Naive thymus-derived CD8-positive, alpha-beta T cell (primary cell): ENCODE measurements at places on chromosomes 3 and 15. TPM values are rescaled to one million over a fixed set of nuclear protein-coding genes. Genes with fewer than 3 reads are reported as not detected.

- no peaks in the 10 kb centered on the region for H3K4me1 ChIP-seq
- no peaks in the 10 kb centered on the region for H3K36me3 ChIP-seq
- H3K27ac ChIP-seq, result no peak overlapping the region
- H3K27me3 ChIP-seq, result peaks cover 3% of the 10 kb centered on the region
- DNase-seq, result no peak
- no peak overlapping the region for H3K4me3 ChIP-seq
Measured at GRCh38 chr15:47203993-47204392, 513.3 kb upstream of the SEMA6D start.

DNA sequence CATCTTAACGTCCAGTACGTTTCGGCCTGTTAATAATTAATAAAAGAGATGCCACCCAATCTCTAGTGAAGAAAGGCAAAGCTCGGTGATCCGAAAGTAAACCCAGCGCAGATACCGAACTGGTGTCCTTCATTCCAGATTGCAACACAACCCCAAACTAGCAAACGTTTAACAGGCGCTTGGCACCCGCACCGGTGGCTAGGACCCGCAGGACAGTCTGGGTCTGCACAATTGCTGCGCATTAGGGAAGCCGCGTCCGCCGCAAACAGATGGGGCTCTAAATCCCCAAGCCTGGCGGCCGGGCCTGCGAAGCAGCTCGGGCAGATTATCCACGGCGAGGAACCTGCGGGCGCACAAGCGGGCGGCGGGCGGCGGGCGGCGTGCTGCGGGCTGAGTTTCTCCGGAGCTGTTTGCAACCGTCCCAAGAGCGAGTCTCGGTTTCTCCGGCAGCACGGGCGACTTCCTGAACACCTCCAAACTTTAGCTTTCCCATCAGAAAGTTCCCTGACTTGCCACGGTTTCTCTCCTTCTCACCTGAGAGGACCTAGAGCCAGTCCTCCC is 112.1 kb upstream of the ICE2 start:
- no peaks in the 10 kb centered on the region for H3K27me3 ChIP-seq
- H3K4me3 ChIP-seq, result peak overlapping the region; percentile 87
- peak overlapping the region; percentile 97 for H3K27ac ChIP-seq
- H3K36me3 ChIP-seq, result no peaks in the 10 kb centered on the region
- H3K4me1 ChIP-seq, result peaks cover 57% of the 10 kb centered on the region

Gene PTPN23
- total RNA-seq, result 63.8 TPM

- H3K4me3 ChIP-seq, result no peak overlapping the region
- no peak overlapping the region for H3K27ac ChIP-seq
- H3K27me3 ChIP-seq, result no peaks in the 10 kb centered on the region
- H3K36me3 ChIP-seq, result no peaks in the 10 kb centered on the region
- DNase-seq, result no peak
Measured at GRCh38 chr3:29759411-29760225, 478.7 kb downstream of the RBMS3 start.

Gene CYP1A1
- 0.27 TPM for total RNA-seq

DNA sequence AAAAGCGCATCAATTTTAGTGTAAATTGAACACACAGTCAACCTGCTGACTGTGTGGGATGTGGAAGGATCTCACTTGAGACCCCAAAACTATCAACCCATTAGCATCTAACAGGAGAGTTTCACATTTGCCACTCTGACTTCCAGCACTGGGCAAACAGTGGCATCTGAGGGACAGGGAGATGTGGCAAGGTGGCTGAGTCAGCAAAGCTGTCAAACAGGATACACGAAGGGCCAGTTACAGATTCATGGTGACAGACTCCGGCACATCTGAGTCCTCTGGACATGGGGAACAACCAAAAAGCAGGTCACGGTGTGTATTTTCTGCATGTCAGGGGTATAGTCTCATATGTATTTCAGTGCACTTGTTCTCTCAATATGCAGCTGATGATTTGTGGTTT is 573.4 kb upstream of the PPP2R3A start:
- no peak overlapping the region for H3K27ac ChIP-seq
- H3K4me1 ChIP-seq, result no peaks in the 10 kb centered on the region
- H3K4me3 ChIP-seq, result no peak overlapping the region

Gene FEZF2
- not detected for total RNA-seq

DNA sequence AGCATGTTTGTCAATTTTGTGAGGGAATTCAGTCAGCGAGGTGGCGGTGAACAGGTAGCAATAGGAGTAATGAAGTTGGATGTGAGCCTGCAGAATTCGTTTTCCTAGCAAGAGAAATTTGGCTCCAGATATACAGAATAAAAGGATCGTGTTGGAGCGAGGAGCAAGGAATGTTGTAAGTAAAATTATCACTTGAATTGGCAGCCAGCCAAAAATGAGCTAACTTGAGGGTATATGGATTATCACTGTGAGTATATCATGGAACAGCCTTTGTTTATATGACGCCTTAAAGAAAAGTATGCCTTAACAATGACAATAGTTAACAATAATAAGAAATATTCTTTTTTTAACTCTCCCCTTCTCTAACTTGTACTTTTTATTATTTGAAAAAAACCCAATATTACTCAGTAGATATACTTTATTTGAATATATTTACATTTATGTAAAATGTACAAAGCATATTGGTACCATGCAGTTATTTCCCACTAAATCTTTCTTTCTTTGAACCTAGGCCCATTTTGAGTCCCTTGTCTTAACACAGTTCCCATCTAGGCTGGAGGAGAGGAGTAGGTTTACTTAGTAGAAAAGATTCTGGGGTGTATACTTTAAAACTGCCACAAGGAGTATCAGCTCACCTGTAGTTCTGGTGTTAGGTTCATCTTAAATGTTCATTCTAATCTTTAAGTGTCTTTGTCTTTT is 29.3 kb downstream of the EPHA6 start:
- no peak overlapping the region for H3K27ac ChIP-seq
- H3K36me3 ChIP-seq, result no peaks in the 10 kb centered on the region
- H3K4me1 ChIP-seq, result no peaks in the 10 kb centered on the region
- DNase-seq, result no peak
- no peak overlapping the region for H3K4me3 ChIP-seq

Gene AMOTL2
- total RNA-seq, result not detected

Gene FAM3D
- total RNA-seq, result not detected

DNA sequence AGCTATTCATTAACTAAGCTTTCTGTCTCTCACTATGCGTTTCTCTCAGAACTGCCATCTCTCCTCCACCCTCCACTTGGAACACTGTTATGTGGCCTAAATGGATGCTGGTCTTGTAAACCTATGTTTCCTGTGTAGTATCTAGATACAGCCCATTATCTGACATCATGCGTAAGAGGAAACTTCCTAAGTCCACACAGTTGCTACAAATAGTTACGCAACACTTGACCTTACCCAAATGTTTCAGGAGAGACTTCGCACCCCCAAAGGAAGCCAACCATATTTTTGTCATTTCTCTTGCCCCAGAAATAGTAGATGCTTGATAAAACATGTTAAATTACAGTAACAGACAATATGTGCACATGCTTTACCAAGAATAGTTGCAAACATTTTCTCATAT is 87.2 kb upstream of the TPRG1 start:
- no peaks in the 10 kb centered on the region for H3K36me3 ChIP-seq
- DNase-seq, result no peak
- no peak overlapping the region for H3K27ac ChIP-seq
- no peaks in the 10 kb centered on the region for H3K4me1 ChIP-seq

Gene SPESP1
- total RNA-seq, result 0.60 TPM

- no peaks in the 10 kb centered on the region for H3K4me1 ChIP-seq
- peaks cover 2% of the 10 kb centered on the region for H3K27me3 ChIP-seq
- no peak overlapping the region for H3K4me3 ChIP-seq
- no peaks in the 10 kb centered on the region for H3K36me3 ChIP-seq
- no peak overlapping the region for H3K27ac ChIP-seq
Measured at GRCh38 chr3:62761711-62762110, 113.5 kb downstream of the CADPS start.

DNA sequence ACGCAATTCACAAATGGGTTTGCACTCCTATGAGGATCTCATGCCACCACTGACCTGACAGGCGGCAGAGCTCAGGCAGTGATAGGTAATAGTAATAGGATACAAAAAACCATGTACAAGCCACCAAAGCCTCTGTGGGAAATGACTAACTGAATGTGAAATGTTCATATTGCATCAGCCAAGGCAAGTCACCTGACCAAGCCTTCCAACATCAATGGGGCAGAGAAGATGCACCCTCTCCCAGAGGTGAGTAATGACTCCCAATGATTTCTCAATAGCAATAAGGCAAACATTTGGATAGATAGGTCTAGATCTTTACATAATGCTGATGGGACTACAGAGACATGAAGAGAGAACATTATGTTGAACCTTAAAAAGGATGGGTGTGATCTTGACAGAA is 14.9 kb downstream of the CNTN3 start:
- no peaks in the 10 kb centered on the region for H3K4me1 ChIP-seq
- H3K4me3 ChIP-seq, result no peak overlapping the region
- no peak for DNase-seq
- no peak overlapping the region for H3K27ac ChIP-seq
- H3K27me3 ChIP-seq, result no peaks in the 10 kb centered on the region

- no peak for DNase-seq
- no peak overlapping the region for H3K27ac ChIP-seq
- H3K36me3 ChIP-seq, result no peaks in the 10 kb centered on the region
- H3K27me3 ChIP-seq, result no peaks in the 10 kb centered on the region
- peaks cover 18% of the 10 kb centered on the region for H3K4me1 ChIP-seq
- no peak overlapping the region for H3K4me3 ChIP-seq
Measured at GRCh38 chr15:65051266-65051665, 6.1 kb downstream of the SLC51B start.

GRCh38 chr3:194931865-194932264 is 246.2 kb downstream of the FAM43A start:
- peaks cover 10% of the 10 kb centered on the region for H3K4me1 ChIP-seq
- no peak overlapping the region for H3K27ac ChIP-seq
- DNase-seq, result no peak
- H3K36me3 ChIP-seq, result no peaks in the 10 kb centered on the region
- H3K27me3 ChIP-seq, result peaks cover 12% of the 10 kb centered on the region

Gene COPB2
- 62.9 TPM for total RNA-seq

- DNase-seq, result no peak
- H3K36me3 ChIP-seq, result no peaks in the 10 kb centered on the region
- no peak overlapping the region for H3K4me3 ChIP-seq
Measured at GRCh38 chr3:140767566-140767965, 89.7 kb downstream of the TRIM42 start.

DNA sequence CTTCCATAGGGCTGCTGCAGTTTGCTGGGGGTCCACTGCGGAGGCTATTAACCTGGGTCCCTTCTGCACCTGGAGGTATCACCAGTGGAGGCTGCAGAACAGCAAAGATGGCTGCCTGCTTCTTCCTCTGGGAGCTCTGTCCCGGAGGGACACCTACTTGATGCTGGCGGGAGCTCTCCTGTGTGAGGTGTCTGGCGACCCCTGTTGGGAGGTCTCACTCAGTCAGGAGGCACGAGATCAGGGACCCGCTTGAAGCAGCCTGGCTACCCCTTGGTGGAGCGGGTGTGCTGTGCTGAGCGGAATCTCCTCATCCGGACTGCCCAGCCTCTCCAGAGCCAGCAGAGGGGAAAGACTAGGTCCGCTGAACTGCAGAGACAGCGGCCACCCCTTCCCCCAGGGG is 56.0 kb upstream of the CTXND1 start:
- no peaks in the 10 kb centered on the region for H3K4me1 ChIP-seq
- no peak overlapping the region for H3K4me3 ChIP-seq
- peaks cover 34% of the 10 kb centered on the region for H3K27me3 ChIP-seq
- peaks cover 5% of the 10 kb centered on the region for H3K36me3 ChIP-seq
- no peak overlapping the region for H3K27ac ChIP-seq
- no peak for DNase-seq

- DNase-seq, result peak; percentile 55
- H3K4me3 ChIP-seq, result no peak overlapping the region
- no peaks in the 10 kb centered on the region for H3K27me3 ChIP-seq
- no peak overlapping the region for H3K27ac ChIP-seq
- H3K4me1 ChIP-seq, result peaks cover 20% of the 10 kb centered on the region
Measured at GRCh38 chr15:68383161-68384074, 48.5 kb downstream of the ITGA11 start.

Gene PLS1
- total RNA-seq, result 3.2 TPM

DNA sequence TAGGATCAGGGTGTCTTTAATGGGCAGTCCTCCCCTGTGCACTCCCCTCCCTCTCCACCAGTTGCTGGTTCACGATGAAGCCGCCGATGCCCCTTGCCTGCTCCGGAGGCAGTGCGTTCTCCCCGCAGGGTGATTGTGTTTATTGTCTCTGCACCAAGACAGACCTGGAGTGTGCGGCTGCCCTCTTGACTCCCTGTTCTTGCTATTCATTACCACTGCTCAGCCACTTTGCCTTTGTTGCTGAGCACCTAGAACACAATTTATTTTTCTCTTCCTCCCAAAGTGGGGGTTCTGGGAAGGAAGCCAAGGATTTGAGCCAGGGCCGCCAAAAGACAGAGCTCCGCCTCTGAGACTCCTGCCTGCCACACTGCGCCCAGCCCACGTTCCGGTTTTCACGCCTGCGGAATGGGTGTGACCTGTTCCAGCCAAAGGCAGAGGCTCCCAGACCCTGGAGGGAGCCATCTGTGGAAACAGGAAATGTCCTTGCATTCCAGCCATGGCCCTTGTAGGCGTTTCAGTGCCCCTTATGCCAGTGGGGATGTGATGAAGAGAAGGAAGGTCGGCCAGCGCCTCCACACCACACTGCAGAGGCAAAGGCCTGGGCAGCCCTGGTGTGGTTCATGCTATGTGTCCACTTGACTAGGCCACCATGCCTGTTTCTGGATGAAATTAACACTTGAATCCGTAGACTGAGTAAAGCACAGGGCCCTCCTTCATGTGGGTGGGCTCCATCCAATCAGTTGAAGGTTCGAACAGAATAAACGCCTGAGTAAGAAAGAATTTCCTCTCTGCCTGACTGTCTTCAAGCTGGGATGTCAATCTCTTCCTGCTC is 85.8 kb downstream of the HMG20A start:
- no peak overlapping the region for H3K4me3 ChIP-seq
- H3K4me1 ChIP-seq, result peaks cover 17% of the 10 kb centered on the region
- H3K27ac ChIP-seq, result no peak overlapping the region
- DNase-seq, result no peak
- H3K36me3 ChIP-seq, result peaks cover 4% of the 10 kb centered on the region
